Nucleus accumbens (tissue), 56 donors: ENCODE measurements at places on chromosomes 2 and 18.

- no peak for DNase-seq
These were observed 6.6 kb upstream of the PTMA start for GRCh38 chr2:231701456-231702373.

DNA sequence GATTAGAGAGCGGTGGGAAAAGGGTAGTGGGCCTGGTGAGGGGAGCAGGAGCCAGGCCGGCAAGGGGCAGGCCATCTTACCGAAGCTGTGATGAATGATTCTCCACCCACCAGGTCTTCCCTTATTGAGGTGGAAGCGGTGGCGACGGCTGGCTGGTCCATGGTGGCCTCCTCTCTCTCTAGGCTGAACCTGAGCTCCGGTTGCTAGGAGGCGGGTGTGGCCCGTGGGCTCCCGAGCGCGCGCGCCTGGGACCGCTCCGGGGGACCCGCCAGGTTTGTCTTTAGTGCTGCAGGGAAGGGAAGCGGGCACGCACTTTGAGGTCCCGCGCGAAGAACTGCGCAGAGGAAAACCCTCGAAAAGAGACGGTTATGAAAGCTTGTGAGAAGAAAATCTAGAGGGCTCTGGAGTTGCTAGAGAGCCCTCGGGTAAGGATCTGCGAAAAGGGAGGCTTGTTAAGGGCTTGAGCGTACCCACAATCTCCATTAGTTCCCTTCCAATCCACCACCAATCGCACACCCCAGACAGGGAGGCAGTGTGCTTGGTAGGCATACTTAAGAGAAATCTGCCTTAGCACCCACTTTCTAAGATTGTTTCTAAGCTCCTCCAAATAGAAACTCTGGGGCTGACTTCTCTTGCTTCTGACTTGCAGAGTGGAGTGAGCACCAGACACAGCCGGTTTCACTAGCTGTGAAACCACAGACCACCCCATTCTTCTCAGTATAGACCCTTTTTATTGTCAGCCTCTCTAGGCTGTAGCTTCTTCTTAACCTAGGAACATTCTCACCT is at the start of gene STPG4:
TSS of gene STPG4 (minus strand) at position 218 of the 786 bp plus-strand sequence. CDS start at position 161, 57 bp downstream.
- no peak for DNase-seq

DNA sequence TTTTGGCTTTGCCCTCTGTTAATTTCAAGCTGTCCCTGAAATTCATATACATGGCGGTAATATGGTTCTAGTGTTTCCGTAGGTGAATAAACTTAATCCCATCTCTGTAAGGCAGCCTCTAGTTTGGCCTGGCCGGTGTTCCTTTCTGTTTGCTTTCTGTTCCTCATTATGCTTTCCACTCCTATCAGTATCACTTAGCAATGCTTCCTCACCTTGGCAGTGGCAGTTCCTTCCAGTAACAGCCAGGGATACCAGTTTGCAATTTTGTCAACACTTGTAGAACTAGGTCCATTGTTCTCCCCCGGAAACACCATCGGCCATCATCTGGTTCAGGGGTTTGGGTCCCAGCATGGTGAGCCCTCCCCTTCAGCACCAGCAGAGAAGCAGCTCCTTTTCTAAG is 18.2 kb upstream of the TNP1 start:
- no peak for DNase-seq

DNA sequence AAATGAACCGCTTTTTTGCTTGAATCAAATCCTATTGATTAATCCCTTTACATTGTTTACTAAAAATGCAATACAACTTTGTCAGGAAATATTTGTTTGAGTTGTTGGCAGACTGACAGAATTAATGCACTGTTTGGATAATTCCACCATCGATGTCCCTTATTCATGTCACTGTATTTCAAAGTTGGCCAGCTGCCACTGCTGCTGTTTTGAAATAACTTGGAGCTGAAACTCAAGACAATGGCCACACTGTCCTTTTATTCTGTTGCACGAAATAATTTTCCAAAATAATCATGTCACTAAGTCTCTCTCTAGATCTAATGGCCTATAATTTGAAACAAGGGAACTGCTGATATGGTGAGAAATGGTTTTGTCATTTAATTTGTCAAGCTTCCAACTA is 55.2 kb upstream of the PAX3 start:
- no peak for DNase-seq

- no peak for DNase-seq
These were observed 100.1 kb upstream of the MC2R start for GRCh38 chr18:14015416-14015815.

DNA sequence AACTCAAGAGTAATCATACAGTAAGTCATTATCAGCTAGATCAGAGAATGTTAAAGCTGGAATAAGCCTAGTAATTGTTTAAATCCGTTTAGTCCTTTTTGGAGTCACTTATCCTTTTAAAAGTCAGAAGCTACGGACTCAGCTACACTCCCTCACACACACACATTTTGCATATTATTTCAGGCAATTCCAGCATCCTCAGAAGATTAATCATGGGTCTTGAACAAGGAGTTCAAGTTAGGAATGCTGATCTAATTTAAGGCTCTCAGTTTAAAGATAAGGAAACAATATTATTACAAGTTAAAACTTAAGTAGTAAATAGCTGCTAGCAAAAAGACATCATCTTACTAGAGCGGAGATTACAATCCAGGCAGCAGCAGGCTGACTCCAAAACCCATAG is 74.3 kb downstream of the GTF3C3 start:
- no peak for DNase-seq

DNA sequence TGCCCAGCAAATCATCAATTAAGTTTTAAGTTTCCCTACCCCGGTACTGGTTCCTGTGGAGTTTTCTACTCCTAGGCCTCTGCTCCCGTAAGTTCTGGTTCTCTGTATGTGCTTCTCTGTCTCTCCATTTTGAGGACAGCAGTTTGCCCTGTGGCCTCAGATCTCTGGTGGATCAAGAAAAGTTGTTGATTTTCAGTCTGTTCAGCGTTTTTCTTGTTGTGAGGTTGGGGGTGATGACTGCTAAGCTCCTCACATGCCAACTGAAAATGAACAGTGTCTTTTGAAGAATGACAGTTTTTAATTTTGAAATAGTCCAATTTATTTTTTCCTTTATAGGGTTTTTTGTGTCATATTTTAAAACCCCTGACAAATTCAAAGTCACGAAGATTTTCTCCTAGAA is 31.7 kb downstream of the PROC start:
- no peak for DNase-seq

DNA sequence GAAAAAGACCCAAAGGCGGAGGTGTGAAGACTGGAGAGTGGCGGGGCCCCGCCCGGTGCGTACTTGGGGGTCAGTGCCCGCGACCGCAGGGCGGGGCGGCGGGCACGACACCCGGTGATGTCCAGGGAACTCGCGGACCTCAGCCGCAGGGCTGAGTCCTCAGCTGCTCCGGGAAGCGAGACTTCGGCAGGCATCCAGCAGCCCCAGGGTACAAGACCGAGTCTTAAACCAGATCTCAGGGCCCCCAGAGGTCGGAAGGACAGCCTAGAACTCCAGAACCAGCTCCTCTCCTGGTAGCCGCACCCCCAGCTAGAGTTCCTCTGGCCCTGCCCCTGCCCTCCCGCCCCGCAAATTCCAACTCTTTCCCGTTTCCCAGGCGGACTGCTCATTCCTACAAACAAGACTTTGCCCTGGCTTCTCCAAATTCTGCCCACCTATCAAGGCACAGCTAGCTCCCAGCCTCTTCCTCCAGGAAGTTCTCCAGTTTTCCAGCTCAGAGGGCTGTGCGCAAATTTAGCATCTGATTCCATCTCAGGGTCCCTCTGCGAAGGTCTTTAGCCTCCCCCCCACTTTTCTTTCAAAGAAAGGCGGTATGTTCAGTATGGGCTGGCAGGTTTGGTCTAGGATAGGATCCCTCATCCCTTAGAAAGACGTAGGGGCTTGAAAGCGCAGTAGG is 26.0 kb upstream of the NOTO start:
- no peak for DNase-seq

DNA sequence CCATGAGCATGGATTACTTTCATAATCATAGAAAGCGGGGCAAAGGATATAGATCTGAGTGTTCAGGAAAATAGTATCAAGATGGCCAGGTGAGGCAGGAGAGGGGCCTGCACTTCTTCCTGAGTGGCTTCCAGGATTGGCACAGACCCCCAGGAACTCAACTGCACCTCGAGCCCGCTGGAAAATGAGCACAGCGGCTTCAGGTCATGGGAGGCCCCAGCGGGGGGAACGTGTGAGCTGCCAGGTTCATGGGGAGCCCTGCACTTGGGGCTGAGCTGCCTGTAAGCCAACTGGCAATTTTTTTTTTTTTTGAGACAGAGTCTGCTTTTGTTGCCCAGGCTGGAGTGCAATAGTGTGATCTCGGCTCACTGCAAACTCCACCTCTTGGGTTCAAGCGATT is 81.5 kb upstream of the ODC1 start:
- no peak for DNase-seq

- no peak for DNase-seq
These were observed 441.6 kb downstream of the ERBB4 start for GRCh38 chr2:212097001-212097400.

DNA sequence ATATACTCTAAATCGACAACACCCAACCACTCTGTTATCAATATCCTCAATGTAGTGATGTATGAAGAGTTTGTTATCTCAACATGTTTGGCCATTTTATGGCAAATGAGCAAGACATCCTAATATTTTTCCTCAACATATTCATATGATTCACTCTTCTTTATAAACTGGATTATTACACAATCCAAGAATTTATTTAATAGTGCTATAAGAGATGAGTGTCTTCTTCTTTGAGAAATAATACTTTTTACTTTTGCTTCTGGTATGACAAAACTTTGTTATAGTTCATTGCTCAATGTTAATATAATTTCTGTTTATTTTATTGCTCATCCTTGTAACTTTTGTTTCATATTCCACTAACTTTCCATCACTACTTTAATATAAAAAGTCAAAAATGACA is 44.3 kb downstream of the SCN9A start:
- no peak for DNase-seq

- no peak for DNase-seq
These were observed 11.3 kb downstream of the KCTD18 start for GRCh38 chr2:200498402-200499162.

- DNase-seq = no peak
These were observed 274.9 kb upstream of the FANCL start for GRCh38 chr2:58515827-58516573.

DNA sequence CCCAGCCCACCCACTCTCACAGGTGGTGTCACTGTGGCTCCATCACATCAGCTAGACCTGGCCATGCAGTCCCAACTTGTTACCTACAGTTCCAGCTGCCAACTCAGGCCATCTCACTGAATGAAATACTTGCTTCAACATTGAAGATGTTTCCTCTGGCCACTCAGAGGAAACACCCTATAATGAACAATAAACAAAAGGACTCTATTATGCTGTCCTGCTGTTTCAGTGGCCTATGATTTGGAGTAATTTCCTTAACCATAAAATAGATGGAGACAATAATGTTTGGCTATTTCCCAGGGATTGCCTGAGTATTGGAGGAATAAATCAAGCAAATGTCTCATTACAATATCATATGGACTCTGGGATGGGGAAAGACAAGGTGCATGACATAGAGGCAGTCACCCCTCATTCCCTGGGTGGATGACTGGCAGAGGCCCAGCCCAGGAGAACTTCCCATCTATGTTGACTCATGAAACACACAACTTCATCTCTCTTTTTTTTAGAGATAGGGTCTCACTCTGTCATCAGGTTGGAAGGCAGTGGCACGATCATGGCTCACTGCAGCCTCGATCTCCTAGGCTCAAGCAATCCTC is 134.4 kb downstream of the TGIF1 start:
- DNase-seq = no peak

DNA sequence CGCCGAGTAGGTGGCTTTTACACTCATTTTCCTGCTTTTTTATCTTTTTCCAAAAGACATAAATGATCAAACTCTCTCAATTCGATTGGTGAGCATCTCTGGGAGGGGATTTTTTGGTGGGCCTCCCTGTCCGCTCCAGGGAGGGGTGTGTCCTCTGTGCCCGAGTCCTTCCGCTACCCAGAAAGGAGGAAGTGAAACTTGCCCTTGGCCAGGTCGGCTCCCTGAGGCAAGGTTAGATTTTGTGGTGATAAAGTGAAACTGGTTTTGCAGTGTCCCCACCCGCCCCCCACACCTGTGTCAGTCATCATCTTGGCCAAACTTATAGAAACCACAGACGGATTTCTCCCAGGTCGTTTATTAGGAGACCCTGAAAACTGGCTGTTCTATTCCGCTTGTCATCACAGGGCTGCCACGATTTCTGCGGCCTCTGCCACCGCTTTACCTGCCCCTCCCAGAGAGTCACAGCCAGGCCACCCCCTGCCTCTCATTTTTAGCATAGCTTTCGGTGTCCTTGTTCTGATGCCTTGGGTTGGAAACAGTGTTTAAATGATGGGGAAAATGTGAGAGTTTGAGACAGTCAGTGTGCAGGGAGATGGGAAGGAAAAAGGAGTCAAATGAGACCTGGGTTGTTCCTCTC is 93.6 kb downstream of the SH3BP4 start:
- DNase-seq = no peak

DNA sequence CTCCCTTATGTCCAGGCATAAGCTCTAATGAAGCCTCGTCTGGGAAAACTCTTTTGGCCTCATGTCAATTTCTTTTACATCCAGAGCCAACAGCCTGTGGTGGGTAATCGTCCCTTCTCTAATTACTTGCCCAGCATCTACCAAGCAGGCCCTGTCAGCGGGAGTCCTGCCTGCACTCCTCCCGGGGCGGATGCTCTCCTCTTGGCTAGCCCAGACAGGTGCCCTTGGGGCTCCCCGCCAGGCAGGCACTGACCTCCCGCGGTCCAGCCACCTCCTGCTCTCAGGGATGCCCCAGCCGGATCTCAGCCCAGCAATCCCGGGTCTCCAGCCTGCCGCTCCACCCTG is 74.2 kb downstream of the NCAPH start:
- DNase-seq = no peak

GRCh38 chr2:86338778-86339295 is 1.4 kb upstream of the REEP1 start:
- no peak for DNase-seq

- DNase-seq = no peak
These were observed 25.9 kb upstream of the ZEB2 start for GRCh38 chr2:144545787-144546186.

GRCh38 chr2:171386627-171387026 is 47.2 kb downstream of the METTL8 start:
- no peak for DNase-seq

GRCh38 chr2:143128681-143129580 is at the start of gene ARHGAP15:
ARHGAP15 (plus strand) TSS chr2:143129419.
- no peak for DNase-seq

GRCh38 chr2:146992057-146992456 is 852.8 kb upstream of the ACVR2A start:
- no peak for DNase-seq

- no peak for DNase-seq
These were observed 487.8 kb downstream of the GALR1 start for GRCh38 chr18:77737405-77737804.

DNA sequence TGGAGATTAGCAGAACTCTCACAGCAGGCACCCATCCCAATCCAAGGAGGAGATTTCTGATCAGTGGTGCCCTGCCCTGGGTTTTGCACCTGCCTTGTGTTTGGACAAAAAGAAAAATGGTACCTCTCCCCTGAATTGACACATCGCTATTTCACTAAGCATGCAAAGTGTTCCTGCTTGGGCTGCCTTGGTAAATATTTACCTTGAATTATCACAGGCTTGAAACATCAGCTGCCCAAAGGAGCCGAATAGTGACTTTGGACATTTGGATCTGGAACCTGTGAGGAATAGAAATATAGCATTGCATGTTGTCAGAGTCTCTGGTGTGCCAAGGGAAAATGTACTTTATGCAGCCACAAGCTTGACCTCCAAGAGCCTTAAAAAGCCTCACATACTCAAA is 926.4 kb upstream of the FANCL start:
- DNase-seq = no peak

GRCh38 chr2:154762638-154763037 is 64.1 kb downstream of the KCNJ3 start:
- DNase-seq = no peak
